ENCODE measurements at places on chromosomes 3 and 15. TPM values are rescaled to one million over a fixed set of nuclear protein-coding genes. Genes with fewer than 3 reads are reported as not detected.

EHHADH gene
- total RNA-seq = 22.7 TPM

AMIGO3 gene
- not detected for total RNA-seq

COMMD4 gene
- 53.0 TPM for total RNA-seq

DNA sequence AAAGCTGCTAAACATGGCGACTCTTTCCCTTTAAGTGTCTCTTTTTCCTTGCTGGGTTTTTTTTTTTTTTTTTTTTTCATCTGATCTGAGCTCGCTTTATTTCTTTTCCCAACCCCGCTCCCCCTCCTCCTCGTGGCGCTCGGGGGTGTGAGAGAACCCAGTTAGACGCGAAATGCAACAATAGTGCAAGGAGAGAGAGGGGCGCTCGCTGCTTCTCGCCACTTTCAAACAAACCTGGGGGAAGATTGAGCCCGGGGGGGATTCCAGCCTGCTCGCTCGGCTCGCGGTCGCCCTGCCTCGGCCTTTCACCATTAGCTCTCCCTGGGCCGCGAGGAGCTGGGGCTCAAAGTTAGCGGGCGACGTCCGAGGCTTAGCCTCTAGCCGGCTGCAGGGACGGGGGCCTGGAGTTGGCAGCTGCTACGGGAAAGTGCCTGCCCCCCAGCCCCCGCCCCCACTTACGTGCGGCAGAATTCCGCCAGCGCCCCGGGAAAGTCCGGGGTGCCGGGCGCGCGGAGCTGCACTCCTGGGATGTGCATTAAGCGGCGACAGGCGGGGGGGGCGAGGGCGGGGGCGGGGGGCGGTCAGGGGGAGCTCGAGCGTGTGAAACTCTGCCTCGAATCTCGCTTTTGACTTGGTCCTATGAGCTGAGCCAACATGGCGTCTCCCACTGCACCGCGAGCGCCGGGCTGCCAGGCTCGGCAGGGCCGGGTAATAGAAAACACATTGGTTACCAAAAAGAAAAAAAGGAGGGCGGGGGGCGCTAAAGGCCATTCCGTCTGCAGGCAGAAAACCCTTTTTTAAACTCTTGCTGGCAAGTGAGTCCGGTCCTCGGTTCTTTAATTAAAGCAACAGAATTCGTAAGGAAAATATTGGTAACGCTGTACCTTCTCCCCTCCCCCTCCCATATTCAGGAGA lies 10.4 kb downstream of the NR2F2 start:
- peak; percentile 52 for DNase-seq

CCDC9B gene
- total RNA-seq = 56.5 TPM

Measured in ureter (tissue), 1 donor.